GDM1 (cell line): ENCODE measurements at places on chromosomes 5 and 9.
A peak's percentile ranks its signal among the peaks of the same experiment; 100 is the strongest.

- DNase-seq, result no peak
Measured at GRCh38 chr5:133612249-133612860, at the start of gene FSTL4. Gene FSTL4 (minus strand): TSS chr5:133612541.

DNA sequence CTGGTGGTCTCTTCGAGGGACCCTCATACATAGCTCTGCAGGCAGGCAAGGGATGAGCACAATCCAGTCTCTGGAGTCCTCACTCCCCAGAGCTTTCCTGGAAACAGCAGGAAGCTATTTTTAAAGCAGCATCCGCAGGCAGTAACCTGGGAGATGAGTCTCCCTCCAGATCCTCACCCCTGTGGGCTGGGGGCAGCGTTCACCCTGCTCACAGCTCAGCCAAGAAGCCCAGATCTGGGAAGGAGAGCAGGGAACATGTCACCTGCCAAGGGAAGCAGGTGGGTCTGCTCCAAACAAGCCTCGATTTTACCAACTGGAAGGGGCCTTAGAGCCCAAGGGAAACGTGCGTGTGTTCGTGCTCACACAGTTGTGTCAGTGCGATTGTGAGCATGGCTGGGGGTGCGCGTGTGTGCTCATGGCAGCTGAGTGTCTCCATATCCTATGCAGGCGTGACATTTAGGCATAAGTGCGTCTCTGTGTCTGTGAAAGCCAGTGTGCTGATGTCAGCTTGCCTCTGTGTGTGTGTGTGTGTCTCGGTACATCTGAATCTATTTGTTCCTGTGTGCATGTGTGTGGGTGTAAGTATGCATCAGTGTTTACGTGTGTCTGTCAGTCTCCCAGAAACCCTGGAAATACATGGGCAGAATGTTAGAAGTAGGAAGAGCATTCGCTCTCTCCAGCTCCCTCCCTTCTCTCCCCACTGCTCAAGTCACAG lies 40.6 kb upstream of the CPLX2 start:
- no peak for DNase-seq

DNA sequence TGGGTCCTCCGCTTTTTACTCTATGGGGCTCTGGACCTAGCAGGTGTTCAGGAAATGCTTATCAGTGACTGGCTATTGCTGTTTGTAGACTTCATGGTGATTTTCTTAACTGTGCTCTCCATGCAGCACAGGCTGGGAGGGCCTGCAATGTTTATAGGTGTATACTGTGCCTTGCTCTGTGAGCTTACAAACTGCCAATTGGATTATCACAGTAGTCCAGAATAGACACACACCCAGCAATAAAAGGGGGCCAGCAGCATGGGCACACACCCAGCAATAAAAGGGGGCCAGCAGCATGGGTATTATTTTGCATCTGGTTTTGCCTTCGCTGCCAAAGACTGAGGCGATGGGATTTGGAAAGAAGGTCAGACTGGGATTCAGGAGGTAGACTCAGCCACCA lies 100.0 kb downstream of the CRB2 start:
- DNase-seq, result no peak

DNA sequence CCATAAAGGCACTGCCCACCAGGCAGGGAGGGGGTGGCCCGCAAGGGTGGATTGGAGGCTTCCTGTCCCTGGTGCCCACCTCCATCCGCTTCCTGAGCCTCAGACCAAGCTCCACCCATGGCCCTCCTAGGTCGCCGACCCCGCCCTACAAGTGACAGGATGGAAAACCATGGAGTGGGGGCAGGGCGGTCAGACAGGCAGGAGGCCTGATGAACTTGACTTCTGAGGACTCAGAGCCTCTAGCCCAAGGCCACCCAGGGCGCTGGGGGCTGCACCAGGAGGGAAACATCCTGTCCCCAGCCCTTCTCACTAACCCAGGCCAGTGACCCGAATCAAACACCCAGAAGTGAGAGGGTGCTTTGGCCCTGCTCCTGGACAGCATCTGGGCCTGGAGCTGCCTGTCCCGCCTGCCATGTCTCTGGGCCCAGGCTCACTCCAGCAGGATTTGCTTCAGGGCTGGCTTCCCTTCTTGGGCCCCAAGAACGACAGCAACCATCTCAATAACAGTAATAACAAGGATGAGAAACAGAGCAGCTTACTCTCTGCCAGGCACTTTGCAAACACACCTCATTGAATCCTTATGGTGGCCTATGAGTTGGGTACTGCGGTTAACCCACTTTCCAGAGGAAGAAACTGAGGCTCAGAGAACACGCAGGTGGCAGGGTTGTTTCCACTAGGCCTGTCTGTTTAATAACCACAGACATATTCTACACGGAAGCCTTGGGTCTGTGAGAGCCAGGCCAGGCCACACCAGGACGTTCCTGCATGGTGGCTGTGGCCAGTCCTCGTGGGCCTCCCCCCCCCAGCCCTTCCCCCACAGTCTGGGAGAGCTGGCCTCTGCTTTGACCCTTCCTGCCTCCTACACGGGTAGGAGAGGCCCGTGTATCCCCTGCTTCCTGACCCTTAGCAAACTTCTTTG lies 4.4 kb upstream of the ST6GALNAC6 start:
- peak; percentile 93 for DNase-seq

GRCh38 chr9:72428329-72428728 lies 63.3 kb upstream of the ZFAND5 start:
- DNase-seq, result no peak
